ENCODE measurements at places on chromosomes 5 and 9. TPM values are rescaled to one million over a fixed set of nuclear protein-coding genes. Genes with fewer than 3 reads are reported as not detected.

DNA sequence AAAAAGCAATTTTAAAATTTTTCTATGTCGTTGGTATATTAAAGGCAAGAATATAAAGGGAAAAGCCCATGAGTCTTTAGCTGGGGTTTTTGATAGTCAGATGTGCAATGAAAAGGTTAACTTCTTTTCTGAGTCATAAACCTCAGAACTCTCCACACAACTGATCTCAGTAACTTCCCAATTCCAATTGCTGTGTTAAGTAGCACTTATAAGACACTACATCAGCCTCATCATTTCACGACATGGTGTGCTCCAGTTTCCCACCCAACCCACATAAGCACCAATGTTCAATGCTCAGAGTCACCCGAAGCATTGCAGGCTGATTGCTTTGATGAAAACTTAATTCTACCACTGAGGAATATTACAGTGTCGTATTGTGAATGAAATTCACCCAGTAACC is 155.8 kb downstream of the TSSK1B start:
- no peak for DNase-seq

DNA sequence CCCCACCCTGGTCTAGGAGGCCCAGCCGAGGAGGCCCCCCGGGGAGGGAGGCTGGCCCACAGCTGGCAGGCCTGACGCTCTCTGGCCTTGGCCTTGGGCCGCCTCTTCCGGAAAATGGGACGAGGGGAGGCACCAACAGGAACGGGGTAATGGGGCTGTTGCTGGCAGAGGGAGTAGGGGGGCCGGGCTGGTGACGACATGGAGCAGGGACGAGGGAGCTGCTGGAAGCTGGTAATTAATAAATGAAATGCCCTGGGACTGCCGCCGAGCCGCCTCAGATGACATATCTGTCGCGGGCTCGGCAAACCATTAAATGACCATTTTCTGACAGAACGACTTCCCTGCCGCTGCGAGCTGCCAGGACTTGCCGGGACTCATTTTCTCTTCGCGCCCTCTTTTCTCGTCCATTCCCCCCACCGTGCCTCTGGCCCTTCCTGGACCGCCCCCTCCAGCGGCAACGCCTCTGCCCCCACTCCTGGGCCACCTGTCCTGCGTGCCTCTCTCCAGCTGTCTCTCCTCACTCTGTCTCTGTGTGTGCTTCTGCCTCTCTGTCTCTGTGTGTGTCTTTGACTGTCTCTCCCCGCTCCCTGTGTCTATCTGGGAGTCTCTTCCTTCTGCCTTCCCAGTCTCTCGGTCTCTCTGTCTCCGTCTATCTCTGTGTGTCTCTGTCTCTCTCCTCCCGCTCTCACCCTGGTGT is 215.7 kb downstream of the PAX5 start:
- peak; percentile 64 for DNase-seq

DNA sequence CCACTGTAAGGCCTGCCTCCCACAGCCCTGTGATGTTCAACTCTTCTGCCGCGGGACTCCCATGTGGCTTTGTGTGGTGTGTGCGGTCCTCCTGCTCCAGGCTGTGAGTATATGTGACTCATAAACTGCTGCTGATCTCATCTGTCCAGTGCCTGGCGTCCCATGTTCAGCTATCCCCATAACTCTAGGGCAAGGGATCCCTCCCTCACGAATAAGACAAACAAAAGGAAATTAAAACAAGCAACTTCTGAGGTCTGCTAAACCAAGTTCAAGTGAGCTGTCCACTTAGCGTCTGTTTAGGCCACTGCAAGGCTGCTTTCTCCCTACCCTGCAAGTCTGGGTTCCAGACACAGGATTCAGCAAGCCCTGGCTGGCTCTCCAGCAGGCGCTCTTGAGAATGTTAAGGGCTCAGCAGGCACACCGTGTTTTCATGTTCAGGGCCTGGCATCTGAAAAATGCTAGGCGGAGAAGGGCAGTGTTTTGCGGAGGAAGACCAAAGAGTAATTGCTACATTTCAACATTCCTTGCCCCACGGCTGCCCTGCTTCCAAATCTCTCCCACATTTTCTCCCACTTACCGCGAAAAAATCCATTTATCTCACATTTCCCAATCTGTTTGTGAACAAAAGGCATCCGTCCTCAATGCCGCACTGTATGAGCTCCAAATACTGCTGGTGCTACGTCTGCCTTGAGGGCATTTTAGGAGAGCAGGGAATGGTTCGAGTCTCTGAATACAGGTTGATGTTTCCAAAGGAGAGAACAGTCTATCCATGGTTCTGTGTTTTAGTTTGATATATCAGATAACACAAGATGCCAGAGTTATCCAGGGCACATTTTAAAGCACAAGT is 280.2 kb downstream of the SEMA5A start:
- peak; percentile 5 for DNase-seq

- DNase-seq: peak; percentile 4
Measured at GRCh38 chr5:147857302-147858129, 21.0 kb upstream of the SCGB3A2 start.

DNA sequence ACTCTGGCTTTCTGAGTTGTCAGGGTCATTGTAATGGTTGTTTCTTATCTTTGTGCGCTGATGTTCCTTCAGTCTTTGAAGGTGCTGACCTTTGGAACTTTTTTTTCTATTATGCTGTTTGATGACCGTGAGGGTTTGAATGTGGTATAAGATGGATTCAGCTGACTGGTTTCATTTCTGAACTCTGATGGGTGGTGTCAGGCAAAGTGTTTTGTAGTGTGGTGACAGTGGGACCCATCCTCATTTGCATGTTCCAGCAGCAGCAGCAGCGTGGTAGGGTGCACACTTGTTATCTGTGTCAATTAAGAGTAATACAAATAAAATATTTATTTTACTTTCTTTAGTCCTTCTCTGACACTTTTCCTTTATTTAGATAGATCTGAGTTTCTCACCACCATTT is 227.7 kb upstream of the PRR16 start:
- no peak for DNase-seq

GRCh38 chr5:177313561-177314259 is 2.0 kb upstream of the MXD3 start:
- no peak for DNase-seq

DNA sequence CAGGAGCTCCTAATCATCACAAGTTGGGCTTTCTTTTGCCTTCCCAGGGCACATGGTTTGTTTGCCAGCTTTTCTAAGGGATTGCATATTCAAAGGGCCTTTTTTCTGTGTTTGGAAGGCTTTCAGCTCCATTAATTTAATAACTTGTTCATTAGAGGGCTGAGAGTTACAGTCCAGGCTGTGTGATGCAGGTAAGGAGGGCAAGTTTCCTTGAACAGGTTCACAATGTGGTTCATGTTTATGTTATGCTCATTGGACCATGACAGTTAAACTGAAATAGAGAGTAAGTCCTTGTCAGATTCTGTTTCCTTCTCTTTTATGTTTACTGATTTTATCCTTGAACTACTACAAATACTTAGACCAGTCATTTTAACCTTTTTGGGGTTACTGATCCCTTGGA is 174.4 kb downstream of the MARCHF11 start:
- DNase-seq: no peak

DNA sequence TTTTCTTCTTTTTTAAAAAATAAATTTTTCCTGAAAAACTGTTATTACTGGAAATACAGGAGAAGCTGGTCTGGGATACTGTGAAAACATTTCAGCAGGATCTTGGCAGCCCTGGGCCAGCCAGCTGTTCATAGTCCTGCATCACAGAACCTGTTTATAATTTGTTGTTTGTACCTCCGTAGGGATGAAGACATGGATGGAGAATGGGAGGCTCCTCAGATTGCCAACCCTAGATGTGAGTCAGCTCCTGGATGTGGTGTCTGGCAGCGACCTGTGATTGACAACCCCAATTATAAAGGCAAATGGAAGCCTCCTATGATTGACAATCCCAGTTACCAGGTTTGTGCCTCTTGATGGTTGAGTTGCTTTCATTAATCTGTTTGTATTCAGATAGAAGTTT is 12.4 kb upstream of the MAML1 start:
- no peak for DNase-seq

Gene PCDHGB4
- total RNA-seq: 0.66 TPM

Gene IL3
- not detected for total RNA-seq

Gene ZNF483
- total RNA-seq: 62.9 TPM
